ENCODE measurements at places on chromosomes 3 and 15. TPM values are rescaled to one million over a fixed set of nuclear protein-coding genes. Genes with fewer than 3 reads are reported as not detected.

WWTR1 gene
- 108 TPM for polyA plus RNA-seq

CYP1A2 gene
- 0.12 TPM for polyA plus RNA-seq

CTXND1 gene
- polyA plus RNA-seq: 11.6 TPM

GOLGA8H gene
- polyA plus RNA-seq: 2.3 TPM

EIF4E3 gene
- 14.9 TPM for polyA plus RNA-seq

ANKRD63 gene
- not detected for polyA plus RNA-seq

UBAP1L gene
- 5.2 TPM for polyA plus RNA-seq

GALNT15 gene
- polyA plus RNA-seq: 2.2 TPM

LIPC gene
- polyA plus RNA-seq: 16.8 TPM

DNA sequence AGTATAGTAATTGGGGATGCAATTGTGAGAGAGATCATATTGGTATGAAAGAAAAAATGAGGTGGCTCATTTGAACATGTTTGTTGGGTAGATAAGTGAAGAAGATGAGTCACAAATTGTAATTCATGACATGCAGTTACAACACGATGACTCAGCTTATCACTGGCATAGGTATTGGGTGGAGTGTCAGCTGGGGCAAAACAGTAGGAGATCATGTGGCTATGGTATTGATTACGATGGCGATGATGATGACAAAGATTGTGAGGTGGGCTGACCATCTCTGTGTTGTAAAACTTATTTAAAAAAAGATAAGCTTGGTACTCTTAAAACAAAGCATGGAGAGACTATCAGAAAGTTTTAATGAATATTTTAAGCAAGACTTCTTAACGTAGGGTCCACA, 11.6 kb upstream of the DPH6 start:
- no peak for DNase-seq

DNA sequence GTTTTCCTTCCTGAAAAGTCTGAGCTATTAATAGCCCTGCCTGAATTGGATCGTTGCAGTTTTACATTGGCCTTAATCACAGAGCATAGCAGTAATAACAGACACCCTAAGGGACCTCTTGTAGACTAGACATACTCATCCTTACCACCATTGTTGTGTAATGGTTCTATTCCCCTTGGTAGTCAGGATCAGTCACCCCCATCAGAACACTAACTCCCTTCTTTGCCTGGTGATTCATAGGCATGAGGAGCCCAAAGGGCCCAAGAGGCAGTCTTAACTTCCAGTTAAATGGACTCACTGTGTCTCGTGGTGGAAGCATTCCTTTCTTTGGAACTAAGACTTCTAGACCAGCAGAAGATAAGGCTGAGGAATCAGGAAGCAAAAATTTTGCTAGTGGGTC, 20.2 kb downstream of the CGGBP1 start:
- no peak for DNase-seq

GRCh38 chr3:65551945-65552344, 486.8 kb downstream of the MAGI1 start:
- DNase-seq: no peak

GRCh38 chr15:52746162-52746757, 43.9 kb downstream of the ONECUT1 start:
- no peak for DNase-seq

- no peak for DNase-seq
Measured at GRCh38 chr15:58923284-58923683, 10.2 kb downstream of the SLTM start.

DNA sequence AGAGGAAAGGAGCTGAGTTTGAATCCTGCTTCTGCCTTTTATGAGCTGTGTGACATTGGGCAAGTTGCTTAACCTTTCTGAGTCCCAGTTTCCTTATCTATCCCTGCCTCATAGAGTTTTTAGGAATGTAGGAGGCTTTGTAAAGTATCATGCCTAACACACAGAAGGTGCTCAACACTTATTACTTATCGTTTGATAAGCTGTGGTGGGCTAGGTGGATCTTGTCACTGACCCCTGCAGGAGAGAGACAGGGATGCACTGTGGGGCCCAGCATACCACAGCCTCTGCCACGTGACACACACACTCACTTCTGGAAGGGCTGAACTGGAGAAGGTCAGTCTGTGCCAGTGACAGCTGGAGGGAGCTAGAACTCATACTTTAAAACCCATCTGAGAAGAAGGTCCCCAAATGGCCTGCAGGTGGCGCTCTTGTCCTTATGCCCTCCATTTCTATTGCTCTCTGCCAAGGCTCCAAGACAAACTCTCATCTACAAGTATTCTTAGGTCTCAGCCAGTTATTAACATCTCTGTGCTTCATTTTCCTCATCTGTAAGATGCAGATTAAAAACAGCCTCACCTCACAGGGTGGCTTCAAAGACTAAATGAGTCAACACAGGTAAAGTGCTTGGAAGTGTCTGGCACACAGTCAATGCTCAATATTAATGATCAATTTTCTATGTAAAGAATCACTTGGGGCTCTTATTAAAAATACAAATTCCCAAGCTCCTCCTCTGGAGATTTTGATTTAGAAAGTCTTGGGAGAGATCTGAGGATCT, 57.5 kb upstream of the HACD2 start:
- no peak for DNase-seq

DNA sequence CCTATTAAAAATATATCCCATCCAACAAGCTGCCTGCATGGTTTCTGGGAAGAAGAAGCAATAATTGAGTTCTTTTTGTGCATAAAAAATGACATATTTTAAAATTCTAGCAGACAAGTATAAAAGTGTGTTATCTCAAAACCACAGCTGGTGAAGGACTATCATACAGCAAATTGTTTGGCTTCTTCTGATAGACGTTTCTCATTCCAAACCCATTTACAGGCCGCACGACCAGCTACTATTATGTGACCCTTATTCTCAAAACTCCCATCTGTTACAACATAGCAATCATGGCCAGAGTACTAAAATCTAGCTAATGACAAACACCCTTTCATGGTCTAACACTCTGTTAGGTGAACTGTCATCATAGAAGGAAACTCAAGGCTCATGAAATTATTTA, 21.7 kb downstream of the ETFA start:
- DNase-seq: no peak

DNA sequence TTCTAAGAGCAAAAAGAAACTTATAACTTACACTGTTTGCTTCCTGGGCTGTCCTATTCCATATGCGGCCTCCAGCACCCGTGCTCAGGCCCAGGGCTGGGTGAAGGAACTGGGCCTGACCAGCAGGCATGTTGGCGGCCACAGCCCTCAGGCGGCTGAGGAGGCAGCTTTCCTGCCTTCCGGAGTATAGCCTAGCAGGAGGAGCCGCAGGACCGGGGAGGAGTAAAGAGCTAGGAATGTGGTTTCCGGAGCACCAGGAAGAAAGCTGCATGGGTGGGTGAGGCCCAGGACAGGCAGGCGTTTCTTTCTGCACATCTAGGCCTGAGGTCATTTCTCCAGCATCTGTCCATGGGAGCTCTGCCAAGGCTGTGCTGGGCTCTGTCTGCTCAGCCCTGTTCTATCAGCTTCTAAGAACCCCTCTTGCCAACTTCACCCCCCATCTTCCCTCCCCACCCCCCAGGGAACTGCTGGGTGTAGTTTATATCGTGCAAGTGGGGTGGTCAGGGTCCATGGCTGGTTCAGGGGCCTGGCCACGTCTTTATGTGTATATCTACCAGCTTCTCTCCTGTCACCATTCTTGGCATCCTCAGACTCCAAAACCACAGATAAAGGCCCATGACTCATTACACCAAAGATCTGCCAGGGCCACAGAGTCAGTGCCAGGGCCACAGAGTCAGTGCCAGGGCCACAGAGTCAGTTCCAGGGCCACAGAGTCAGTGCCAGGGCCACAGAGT, 7.8 kb upstream of the KIF7 start:
- no peak for DNase-seq

GRCh38 chr3:162770551-162770950, 1273.9 kb downstream of the OTOL1 start:
- DNase-seq: no peak
